ENCODE measurements at places on chromosomes 13 and 19.
A peak's percentile ranks its signal among the peaks of the same experiment; 100 is the strongest.

DNA sequence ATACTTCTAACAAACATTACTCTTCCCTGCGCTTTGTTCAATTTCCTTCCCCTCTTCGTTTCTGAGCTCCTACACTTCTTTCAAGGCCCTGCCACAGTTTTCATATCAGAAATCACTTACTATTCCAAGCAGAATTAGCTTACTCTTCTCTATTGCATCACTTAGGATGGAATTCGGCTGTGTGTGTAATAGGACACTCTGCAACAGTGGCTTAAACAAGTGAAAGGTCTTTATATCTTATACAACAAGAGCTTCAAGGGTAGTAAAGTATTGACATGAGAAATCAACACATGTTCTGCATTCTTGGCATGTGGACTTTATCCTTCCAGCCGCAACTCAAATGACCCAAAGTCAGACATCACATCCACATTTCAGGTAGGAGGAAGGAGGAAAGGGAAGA is 279.6 kb downstream of the PCDH20 start:
- no peak for DNase-seq

GRCh38 chr13:31878955-31879354 is 139.6 kb downstream of the RXFP2 start:
- no peak for DNase-seq

DNA sequence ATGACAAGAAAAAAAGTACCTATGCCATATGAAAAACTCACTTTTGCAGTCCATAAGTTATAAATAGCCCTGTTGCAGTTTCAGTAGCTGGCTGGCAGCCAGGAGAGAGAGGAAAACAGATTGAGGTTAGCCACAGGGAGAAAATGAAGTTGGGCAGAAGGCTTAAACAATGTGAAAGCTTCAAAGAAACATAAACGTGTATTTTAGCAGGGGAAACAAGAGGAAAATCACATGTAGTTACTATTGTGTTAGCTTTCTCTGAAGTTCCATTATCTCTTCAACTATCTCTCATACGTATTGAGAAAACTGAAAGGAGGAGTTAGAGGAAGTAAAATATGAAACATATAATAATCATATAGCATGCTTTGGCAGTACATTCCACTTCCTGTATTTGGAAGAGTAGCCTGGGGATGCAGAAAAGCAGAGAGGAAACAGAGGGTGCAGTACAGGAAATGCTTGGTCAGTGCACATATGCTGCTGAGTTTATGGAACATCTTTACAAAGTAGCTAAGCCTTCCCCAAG is 1551.1 kb downstream of the EFNB2 start:
- DNase-seq: no peak

GRCh38 chr13:110524541-110525257 is 36.8 kb downstream of the RAB20 start:
- no peak for DNase-seq

DNA sequence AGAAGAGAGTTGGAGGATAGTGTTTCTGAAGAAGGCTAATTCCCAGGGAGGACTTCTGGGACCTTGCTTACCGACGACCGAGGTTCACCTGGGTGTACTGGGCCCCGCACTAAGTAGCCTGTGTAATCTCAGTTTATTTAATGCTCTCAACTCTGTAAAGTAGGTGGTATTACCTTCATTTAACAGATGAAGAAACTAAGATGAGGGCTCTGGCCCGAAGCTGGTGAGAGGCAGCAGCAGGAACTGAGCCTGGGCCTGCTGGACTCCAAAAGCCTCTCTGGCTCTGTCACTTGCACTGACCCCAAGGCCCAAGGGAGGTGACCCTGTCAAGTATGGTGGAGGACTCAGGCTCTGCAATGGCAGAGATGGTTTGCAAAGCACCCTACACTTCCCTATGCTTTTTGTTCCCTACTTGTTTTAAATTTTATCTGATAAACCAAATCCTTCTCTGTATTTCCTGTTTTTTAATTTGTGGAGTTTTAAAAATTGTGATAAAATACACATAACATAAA is 50.6 kb downstream of the GGACT start:
- DNase-seq: no peak

- DNase-seq: no peak
These were observed 58.6 kb downstream of the RASL11A start for GRCh38 chr13:27329210-27329609.

- peak; percentile 30 for DNase-seq
These were observed 1.4 kb downstream of the LENG9 start for GRCh38 chr19:54462047-54462654.

DNA sequence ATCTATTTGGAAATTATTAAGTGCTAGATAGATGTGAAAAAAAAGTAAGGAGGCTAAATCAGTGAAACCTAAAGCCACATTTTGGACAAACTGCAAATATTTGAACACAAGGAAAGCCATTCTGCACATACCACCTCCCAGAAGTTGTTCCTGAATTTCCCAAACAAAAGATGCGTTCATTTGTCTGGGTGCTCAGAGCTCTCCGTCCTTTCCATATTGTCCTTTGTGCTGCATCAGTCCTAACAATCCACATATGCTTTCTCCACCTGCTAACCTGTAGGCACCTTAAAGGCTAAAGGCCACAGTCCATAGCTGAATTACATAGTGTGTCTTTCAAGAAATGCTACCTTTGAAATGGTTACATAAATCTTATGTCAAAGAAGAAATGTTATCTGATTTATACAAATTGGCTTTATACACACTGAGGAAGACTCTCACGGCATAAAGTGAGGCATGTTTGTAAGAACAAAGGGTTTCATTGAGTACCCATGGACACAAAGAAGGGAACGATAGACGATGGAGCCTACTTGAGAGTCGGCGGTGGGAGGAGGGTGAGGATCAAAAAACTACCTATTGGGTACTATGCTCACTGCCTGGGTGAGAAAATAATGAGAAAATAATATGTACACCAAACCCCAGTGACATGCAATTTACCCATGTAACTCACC is 182.0 kb downstream of the RGCC start:
- DNase-seq: no peak

- DNase-seq: no peak
These were observed 22.5 kb downstream of the CAB39L start for GRCh38 chr13:49421391-49421790.

GRCh38 chr13:51873837-51874236 is 12.1 kb downstream of the CCDC70 start:
- DNase-seq: no peak

- no peak for DNase-seq
These were observed 2.0 kb downstream of the ZNF792 start for GRCh38 chr19:34961775-34962686.

GRCh38 chr19:38043649-38044144 is 136.7 kb downstream of the SIPA1L3 start:
- no peak for DNase-seq

- no peak for DNase-seq
These were observed 2.2 kb downstream of the S1PR2 start for GRCh38 chr19:10228920-10229319.

DNA sequence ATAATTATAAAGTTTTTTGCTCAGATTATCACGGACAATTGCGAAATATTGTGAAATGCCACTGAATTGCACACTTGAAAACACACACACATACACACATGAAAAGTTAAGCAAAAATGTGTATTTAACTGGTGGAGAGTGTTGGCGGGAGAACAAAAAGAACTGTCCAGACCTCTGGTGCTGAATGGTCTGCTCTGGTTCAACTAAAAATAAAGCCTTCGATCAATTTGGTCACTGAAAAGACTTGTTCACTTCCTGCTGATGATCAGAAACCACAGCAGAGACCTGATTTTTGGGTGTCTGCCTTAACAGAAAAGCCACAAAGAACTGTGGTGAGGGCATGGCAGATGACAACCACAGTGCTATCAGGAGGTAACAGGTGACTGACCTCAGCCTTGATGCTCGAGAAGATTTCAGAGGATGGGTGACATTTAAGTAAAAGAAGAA is 4.0 kb upstream of the IGFL1 start:
- DNase-seq: no peak

DNA sequence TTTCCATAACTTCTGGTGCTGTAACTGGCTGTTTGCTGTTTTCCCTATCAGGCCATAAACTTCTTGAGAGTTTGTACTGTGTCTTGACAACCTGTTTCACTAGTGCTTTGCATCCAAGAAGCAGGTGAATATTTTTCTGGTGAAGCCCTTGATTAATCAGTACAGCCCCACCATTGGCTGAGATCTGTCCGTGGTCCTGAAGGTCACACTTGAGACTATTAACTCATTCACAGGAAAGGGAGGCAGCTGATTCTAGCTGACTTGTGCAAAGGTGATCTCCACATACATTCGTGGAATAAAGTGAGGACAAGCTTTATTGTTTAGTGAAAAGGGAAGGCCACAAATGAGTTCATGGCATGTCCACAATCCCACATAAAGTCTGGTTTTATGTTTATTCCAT is 61.4 kb upstream of the ZNF835 start:
- DNase-seq: no peak

GRCh38 chr13:21800837-21801616 is 130.2 kb downstream of the FGF9 start:
- DNase-seq: no peak

DNA sequence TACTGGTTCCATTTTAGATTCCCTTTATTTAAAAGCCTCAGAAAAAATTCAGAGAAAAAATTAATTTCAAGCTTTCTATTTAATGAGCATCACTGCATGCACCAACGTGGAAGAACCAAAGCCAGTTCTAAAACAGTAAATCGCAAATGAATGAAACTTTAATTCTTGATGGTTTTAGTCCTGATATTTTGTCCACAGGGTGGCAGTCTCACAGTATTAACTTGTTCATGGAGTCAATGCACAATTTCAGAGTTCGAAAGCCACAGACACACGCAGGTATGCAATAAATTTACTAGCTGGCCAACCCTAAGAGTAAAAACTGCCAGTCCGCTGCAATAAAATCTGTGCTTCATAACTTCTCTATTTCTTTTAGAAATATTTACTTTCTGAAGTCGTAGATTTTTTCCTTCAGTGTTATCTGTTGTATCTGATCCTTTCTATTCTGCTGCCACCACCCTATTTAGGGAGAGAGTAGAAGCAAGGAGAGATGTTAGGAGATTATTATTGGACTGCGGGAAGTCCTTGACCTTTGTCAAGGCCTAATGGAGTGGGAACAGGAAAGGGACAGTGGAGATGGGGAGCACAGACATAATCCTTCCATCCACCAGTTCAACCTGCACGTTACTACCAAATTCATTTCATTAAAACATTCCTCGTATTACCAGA is 7.0 kb upstream of the WBP4 start:
- no peak for DNase-seq
